ENCODE measurements at places on chromosomes 16 and 17.

GRCh38 chr16:57576429-57576870, 34.0 kb downstream of the ADGRG5 start:
- peak; percentile 72 for DNase-seq

- no peak for DNase-seq
These were observed 7.1 kb upstream of the LGALS3BP start for GRCh38 chr17:78986649-78987328.

- no peak for DNase-seq
These were observed 6.7 kb downstream of the KCNH4 start for GRCh38 chr17:42174126-42174783.

DNA sequence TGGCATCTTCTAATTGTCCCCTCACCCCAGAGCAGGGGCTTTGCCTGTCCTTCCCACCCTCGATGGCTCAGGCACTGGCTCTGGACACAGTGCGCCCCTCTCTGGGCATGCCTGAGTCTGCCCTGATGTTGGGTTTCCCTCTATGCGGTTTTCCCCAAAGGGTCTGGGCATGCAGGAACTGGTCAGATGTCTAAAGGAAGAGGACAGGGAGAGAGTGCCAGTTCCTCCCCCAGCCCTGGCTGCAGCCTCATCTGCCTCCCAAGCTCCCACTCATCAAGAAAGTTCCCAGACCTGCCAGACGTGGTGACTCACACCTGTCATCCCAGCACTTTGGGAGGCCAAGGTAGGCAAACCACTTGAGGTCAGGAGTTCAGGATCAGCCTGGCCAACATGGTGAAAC, 41.3 kb upstream of the PABPN1L start:
- DNase-seq: no peak

DNA sequence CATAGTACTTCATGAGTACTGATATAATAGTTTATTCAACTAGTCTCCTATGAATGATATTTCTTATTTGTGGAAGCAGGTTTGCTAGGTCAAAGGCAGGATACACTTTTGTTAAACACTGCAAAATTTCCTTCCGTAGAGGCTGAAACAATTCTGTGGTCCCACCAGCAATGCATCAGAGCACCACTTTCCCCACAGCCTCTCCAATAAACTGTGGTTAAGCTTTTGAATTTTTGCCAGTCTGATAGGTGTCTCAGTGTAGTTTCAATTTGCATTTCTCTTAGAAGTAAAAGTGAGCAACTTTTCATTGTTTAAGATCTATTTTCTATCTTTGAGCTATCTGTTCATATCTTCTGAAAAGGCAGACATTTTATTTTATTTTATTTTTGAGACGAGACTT, 36.4 kb upstream of the CORO6 start:
- peak; percentile 24 for DNase-seq

DNA sequence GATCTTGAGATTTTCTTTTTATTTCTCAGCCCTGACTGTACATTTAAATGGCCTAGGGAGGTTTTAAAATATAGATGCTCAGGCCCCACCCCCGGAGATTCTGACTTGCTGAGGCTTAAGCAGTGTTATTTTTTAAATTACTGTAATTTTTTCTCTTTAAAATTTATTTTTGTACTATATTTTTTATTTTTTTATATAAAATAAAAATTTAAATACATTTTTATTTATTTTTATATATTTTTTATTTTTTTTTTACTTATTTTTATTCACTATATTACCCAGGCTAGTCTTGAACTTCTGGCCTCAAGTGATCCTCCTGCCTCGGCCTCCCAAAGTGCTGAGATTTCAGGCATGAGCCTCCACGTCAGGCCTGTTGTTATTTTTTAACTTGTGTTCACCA, 83.3 kb downstream of the KATNIP start:
- no peak for DNase-seq

DNA sequence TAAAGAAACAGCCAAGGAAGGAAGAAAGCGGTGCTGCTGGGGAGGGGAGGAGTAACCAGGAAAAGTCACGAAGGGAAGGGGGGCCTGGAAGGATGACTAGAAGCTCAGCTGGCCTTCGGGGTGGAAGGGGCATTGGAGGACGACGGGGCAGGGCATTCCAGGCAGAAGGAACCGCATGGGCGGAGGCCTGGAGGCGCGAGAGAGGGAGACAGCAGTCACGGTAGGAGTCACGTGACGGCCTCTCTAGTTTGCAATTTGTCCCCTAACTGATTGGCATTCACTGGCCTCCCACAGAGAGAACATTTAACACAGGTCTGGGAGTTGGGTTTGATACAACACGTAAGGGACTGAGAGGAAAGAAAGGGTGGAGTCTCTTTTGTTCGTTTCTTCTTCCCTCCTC, 63.9 kb downstream of the RTN4RL1 start:
- no peak for DNase-seq

DNA sequence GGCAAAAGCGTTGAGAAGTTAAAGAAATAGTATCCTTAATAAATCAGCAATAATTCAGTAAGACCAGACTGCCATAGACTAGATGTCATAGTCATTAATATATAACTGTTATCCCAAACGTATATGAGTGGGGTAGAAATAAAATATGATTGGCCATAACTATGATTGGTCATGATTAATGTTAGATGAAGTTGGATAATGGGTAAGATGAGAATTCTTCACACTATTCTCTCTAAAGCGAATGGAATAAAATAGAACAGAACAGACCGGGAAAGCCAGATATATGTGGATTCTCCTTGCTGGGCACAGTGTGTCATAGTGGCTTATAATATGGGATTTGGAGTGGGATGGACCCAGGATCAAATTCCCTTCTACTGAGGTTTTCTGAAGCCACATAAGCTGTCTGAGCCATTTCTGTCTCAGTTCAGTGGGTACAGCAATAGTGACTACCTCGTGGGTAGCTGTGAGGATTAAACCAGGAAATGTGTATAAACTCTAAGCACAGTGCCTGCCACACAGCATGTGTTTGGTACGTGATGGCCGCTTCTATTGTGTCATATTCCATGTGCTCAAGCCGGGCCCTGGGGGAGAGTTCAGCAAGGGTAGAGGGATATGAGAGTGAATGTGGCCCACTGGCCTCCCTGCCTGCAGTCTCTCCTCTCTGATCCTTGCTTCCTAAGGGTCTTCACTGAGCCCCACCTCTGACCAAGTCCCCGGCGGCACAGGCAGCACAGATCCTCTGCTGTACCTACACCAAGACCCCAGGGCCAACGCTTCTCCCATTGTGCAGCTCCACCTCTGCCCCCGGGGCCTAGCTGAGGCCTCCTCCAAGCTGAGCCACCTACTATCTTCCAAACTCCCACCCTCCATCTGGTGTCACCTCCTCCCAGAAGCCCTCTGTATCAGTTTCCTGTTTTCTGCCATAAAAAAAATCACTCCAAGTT, 3.7 kb downstream of the CETP start:
- no peak for DNase-seq

DNA sequence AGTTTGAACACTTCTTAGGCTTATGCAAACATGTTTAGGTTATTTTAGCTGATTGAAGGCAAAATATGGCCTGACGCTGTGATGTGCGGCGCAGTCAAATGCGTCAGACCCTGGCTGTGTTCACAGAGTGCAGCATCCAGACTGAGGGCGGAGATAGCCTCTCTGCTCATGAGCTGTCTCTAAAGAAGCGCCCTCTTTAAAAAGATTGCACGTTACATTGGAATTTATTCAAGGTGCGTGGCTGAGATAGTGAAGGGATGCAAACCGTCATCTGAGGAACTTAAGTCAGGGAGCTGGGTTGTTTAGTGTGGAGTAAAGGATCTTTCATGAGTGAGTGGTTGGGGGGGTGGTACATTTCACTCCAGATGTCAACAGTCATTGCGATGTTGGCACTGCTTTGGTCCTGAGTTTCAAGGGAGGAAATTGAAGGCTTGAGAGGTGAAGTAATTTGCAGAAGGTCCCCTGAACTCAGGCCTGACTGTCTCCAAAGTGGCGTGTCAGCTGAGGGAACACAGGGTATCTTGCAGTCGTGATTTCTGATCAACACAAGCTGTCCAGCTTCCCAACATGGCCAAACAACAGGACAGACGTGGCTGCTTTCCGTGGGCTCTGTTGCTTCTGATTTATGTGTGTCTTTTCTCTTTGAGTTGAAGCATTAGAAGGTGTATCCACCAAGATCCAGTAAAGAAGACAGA, 33.4 kb downstream of the RPTOR start:
- DNase-seq: no peak

DNA sequence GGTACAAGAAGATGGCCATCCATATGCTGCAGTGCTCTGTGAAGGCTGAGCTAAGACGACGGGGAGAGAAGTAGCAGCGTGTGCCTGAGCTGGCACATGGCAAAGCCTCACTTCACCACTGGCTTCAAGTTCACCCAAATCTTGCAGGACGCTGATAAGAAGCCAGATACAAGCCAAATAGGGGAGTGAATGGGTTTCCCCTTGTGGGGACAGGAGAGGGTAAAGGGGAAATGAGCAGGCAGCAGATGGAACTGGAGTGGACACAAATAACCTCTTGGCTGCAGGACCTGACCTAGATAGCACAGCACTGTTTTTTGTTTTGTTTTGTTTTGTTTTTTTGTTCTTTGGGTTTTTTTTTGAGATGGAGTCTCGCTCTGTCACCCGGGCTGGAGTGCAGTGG, 21.0 kb upstream of the PITPNA start:
- no peak for DNase-seq

GRCh38 chr16:70421014-70421413, 17.9 kb downstream of the ST3GAL2 start:
- DNase-seq: no peak

GRCh38 chr17:46125831-46126230, 67.4 kb downstream of the KANSL1 start:
- DNase-seq: no peak
